ENCODE measurements at places on chromosomes 6 and 20. TPM values are rescaled to one million over a fixed set of nuclear protein-coding genes. Genes with fewer than 3 reads are reported as not detected.

The CGA gene
- not detected for total RNA-seq

The COX4I2 gene
- total RNA-seq, result not detected

The PAX1 gene
- not detected for total RNA-seq

The CLVS2 gene
- not detected for total RNA-seq

The SIM1 gene
- 0.07 TPM for total RNA-seq

The GNAS-AS1 gene
- total RNA-seq, result 2.5 TPM

GRCh38 chr6:99353126-99353525 is 3.7 kb upstream of the FAXC start:
- no peak overlapping the region for H3K27ac ChIP-seq
- H3K27me3 ChIP-seq, result peaks cover 80% of the 10 kb centered on the region
- no peak overlapping the region for H3K4me3 ChIP-seq
- DNase-seq, result no peak
- no peaks in the 10 kb centered on the region for H3K36me3 ChIP-seq

DNA sequence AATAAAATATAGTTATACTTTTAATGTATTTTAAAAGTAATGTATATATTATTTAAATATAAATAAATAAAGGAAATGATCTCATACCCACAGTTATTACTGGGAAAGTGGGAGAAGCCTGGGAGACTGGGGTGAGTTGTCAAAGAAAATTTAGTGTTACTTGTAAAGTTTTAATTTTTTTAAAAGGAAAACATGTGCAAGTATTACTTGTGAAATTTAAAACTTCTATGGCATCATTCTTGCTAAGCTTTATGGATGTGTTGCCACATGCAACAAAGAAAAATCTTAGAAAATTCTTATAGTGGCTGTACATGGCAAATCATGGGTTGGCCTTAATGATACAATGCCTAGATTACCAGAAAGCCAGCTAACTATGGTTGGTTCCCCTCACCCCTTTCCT is 194.0 kb upstream of the KCNK16 start:
- no peaks in the 10 kb centered on the region for H3K36me3 ChIP-seq

DNA sequence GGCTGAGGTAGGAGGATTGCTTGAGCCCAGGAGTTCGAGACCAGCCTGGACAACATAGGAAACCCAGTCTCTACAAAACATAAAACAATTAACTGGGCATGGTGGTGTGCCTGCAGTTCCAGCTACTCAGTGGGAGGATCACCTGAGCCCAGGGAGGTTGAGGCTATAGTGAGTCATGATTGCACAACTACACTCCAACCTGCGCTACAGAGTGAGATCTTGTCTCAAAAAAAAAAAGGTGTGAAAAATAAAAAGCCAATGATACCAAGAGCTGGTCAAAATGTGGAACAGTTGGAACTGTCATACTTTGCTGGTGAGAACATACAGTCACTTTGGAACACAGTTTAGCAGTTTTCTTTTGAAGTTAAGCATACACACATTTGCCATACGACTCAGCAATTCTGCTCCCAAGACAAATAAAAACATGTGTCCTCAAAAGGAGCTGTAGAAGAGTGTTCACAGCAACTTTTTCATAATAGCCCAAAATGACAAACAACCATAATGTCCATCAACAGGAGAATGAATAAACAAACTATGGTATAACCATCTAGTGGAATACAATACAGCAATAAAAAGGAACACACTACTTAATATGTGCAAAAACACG is 21.6 kb upstream of the FKBP5 start:
- peak overlapping the region; percentile 50 for H3K4me3 ChIP-seq
- peaks cover 39% of the 10 kb centered on the region for H3K4me1 ChIP-seq
- H3K36me3 ChIP-seq, result peaks cover 5% of the 10 kb centered on the region
- peak; percentile 74 for DNase-seq
- no peaks in the 10 kb centered on the region for H3K27me3 ChIP-seq
- peak overlapping the region; percentile 87 for H3K27ac ChIP-seq

DNA sequence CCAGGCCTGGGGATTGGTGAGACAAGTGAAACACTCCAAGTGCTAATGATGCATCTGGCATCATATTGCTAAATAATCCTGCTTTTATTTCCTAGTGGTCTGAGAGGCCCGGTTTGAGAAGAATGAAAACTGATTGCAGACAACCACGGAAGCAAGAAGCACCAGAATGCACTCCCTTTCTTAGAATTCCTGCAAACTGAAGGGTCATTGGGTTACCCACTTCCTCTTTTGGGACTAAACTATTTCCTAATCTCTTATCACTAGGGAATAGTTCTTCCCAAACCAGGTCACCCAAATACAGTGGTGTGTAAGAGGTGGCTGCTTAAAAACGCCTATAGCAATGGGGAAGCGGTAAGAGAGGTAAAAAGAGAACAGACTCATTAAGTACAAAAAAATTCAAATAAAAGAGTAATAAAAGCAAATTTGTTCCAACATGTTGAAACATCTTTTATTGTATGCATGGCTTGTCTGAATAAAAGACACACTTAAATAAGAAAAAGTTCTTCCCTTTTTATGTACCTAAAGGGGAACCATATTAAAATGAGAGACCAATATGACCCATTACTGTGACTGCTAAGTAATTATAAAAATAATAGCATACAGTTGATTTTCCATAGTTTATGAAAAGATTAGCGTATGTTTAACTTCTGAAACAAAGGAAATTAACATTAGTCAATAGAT is 125.8 kb downstream of the MYB start:
- H3K4me3 ChIP-seq, result no peak overlapping the region
- peaks cover 4% of the 10 kb centered on the region for H3K36me3 ChIP-seq

DNA sequence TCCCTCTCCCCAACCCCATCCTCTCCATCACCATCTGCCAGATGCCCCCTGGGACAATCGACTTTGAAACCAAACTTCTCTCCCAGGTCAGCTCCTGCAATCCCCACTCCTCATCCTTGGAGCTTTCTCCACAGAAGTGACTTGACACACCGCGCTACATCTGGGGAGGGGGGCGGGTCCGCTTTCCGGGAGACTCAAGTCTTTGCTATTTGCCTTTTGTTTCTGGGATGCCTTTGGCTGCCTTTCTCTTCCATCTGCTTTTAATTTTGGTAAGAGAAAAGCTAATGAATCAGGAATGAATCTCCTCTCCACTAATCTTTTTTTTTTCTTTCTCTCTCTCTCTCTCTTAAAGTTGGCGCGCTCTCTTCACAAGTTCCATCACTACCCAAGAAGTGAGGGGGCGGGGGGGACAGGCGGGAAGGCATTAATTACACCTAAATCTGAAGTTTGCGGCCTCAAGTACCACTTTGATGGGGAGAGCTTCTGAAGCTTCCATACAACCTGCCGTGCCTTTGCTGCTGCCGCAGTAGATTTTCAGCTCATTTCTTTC is 664 bp upstream of the TPBG start:
- H3K36me3 ChIP-seq, result no peaks in the 10 kb centered on the region
- no peak overlapping the region for H3K27ac ChIP-seq
- DNase-seq, result no peak
- H3K27me3 ChIP-seq, result peaks cover 66% of the 10 kb centered on the region
- H3K4me1 ChIP-seq, result peaks cover 20% of the 10 kb centered on the region

DNA sequence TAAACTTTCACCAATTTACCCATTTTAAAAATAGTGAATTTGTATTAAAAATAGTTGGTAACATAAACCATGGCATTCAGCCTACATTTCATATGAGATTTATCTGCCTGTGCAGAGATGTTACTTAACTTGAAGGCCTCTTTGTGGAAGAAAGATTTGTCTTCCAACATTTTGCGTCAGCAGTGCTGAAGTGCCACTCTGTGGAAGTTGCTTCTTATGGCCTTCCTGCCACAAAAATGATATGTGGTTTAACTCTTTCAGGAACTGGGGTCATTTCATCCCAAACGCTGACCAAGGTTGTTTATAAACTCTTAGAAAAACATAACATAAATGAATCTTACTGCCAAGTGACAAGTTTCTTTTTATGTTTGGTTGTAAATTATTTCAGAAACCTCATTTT is 246.8 kb downstream of the ARID1B start:
- H3K27ac ChIP-seq, result no peak overlapping the region
- no peaks in the 10 kb centered on the region for H3K27me3 ChIP-seq
- DNase-seq, result no peak
- H3K4me1 ChIP-seq, result peaks cover 50% of the 10 kb centered on the region

DNA sequence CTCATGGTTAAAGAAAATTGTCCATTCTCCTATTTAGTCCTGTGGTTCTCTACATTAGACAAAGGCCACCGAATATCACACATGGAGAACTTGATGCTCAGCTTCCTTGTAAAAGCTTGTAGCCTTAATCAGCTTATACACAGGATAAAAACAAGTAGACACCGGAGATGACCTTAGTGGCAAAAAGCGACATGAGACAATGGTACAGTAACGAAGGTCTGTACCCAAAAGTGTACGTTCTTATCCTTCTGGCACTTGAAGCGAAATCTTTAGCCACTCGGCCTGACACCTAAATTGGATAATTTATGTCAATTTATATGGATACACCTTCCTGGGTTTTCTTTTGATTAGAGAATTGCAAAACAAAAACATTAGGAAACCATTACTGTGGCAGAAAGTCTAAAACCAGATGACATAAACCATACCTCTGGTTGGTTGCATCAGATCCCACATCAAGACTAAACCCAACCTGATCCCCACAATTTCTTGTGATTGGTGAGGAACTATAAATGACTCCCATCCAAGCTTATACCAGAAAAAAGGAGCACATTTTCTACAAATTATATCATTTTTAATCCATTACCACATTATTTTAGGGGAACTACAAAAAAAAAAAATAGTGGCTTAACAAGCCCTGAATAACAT is 6.1 kb downstream of the RBM39 start:
- H3K4me1 ChIP-seq, result peaks cover 91% of the 10 kb centered on the region
- no peaks in the 10 kb centered on the region for H3K27me3 ChIP-seq
- peak overlapping the region; percentile 94 for H3K27ac ChIP-seq
- DNase-seq, result no peak

DNA sequence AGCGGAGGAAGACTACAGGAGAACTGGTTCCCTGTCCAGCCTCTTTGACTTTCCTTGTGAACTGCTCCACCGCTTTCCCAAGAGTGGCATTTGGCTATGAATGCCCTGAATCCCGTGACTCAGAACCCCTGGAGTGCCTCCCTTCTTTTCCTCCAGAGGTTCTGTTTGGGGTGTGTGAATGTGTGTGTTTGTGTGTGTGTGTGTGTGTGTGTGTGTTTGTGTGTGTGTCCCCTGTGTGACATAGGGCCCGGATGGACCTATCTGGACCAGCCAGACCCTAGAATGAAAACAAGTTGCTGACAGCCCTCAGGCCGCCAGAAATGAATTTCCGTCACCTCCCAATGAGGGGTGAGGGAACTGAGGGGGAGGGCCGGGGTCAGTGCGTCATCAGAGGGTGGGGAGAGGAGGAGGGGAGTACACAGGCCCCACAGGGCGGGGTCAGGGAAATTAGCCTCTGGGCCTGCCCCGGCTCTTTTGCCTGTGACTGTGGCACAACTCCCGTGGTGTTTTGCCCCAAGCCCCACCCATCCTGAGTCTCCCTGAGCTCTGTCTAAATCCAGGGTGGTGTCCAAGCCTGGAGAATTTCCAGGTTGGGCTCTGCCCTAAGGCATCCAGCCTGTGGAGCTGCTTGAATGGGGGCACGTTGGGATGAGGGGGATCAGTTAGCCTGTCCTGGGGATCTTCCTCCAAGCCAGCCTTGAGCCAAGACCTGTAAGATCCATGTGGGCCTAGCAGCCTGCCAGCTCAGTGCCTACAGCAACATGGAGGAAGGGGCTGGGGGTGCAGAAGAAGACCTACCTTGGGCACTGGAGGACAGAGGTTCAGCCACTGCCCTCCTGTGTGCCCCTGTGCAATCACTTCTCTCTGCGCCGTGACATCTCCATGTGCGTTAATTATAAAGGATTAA is 15.2 kb upstream of the MRPS18A start:
- H3K27ac ChIP-seq, result no peak overlapping the region
- peaks cover 45% of the 10 kb centered on the region for H3K27me3 ChIP-seq

GRCh38 chr6:106473812-106474211 is 113.3 kb downstream of the CRYBG1 start:
- no peak overlapping the region for H3K4me3 ChIP-seq
- H3K4me1 ChIP-seq, result peaks cover 8% of the 10 kb centered on the region
- H3K27ac ChIP-seq, result no peak overlapping the region

GRCh38 chr20:59749301-59749700 is 145.0 kb downstream of the PHACTR3 start:
- DNase-seq, result no peak
- H3K4me3 ChIP-seq, result no peak overlapping the region
- H3K36me3 ChIP-seq, result no peaks in the 10 kb centered on the region
- no peaks in the 10 kb centered on the region for H3K4me1 ChIP-seq

DNA sequence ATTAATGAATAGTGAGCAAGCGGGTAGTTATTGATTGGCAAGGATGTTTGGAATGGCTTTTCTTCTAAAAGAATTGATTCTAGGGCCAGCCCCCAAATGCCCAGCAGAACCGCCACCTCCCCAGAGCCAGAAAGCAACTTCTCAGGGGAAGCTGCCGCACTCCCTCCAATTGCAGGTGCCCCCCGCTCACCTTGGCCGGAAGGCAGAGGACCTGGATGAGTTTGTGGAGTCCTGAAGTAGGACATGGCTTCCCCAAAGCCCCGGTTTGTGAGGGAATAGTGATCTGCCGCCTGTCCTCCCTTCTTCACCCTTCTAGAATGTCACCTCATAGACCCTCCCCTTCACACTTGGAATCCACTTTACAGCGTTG is at the start of gene SPATA25:
TSS of gene SPATA25 (minus strand) at position 277 of the 370 bp plus-strand sequence. CDS start at position 245, 32 bp downstream.
- H3K27ac ChIP-seq, result no peak within 1 kb of the TSS
- peaks cover 49% of the 10 kb centered on the region for H3K4me1 ChIP-seq
- no peak within 1 kb of the TSS for H3K4me3 ChIP-seq
- DNase-seq, result no peak

DNA sequence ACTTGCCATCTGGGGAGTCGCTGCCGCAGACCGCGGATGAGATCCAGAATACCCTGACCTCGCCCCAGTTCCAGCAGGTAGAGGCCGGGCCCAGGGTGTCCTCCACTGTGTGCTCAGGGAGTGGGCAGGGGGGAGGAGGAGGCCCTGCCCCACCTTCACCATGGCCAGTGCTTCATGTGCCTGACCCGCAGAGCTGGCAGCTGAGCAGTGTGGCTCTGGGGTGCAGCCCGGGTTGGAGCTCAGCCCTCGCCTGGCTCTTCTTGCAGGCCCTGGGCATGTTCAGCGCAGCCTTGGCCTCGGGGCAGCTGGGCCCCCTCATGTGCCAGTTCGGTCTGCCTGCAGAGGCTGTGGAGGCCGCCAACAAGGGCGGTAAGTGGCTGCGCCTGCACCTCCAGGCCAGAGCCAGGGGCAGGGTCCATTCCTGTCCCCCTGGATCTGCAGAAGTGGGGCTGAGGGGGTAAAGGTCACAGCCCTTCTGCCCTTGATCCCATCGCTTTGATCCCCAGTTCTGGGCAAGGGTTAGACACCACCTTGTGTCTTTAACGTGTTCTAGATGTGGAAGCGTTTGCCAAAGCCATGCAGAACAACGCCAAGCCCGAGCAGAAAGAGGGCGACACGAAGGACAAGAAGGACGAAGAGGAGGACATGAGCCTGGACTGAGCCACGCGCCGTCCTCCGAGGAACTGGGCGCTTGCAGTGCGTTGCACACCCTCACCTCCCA is 5.5 kb downstream of the ADRM1 start:
- no peaks in the 10 kb centered on the region for H3K27me3 ChIP-seq
- H3K36me3 ChIP-seq, result peaks cover 2% of the 10 kb centered on the region
- H3K27ac ChIP-seq, result no peak overlapping the region
- no peak overlapping the region for H3K4me3 ChIP-seq
- no peak for DNase-seq

- H3K4me1 ChIP-seq, result no peaks in the 10 kb centered on the region
- no peak overlapping the region for H3K27ac ChIP-seq
- no peaks in the 10 kb centered on the region for H3K36me3 ChIP-seq
Observed at GRCh38 chr6:33993091-33993490, 152.8 kb downstream of the GRM4 start.

All from activated T-cell treated with anti-CD3 and anti-CD28 coated beads, Interleukin-2, amount 50 U/mL, for 72 hours (primary cell).